ENCODE measurements at places on chromosomes 5 and 9.

DNA sequence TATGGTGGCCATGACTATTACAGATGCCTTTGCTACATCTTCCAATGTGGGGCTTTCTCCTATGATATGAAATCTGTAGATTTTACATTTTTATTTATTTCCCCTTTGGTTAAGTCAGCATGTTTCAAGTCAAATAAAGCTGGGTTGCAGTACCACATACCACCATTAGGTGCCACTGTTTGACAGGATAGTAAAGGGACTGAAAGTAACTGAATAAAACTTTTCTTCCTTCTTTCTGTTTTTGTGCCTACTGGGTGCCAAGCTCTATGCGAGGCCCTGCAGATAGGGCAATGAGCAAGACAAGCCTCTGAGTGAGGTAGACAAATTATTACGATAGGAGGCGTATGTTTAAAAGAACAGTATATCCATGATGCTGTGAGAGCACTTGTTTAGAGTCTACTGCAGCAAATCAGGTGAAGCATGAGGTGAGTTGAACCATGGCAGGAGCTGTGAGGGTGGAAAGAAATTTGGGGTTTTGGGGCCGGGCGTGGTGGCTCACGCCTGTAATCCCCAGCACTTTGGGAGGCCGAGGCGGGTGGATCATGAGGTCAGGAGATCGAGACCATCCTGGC lies 64.8 kb downstream of the GDNF start:
- DNase-seq: no peak

DNA sequence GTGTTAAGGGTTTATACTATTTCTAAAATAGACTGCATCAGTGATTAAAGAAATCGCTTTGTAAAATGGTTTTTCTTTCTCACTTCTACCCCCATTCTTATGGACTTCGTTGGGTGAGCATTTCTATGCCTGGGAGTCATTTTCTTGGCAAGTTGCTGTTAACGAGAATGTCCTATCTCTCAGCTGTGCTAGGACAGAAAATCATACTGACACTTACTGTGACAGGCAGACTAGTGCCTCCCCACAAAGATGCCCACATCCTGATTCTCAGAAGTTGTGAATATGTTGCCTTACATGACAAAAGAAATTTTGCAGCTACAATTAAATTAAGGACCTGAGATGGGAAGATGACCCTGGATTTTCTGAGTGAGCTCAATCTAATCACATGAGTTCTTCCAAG lies 65.1 kb upstream of the NMUR2 start:
- no peak for DNase-seq

- no peak for DNase-seq
These were observed 1435.6 kb upstream of the NUDT12 start for GRCh38 chr5:104998169-104998568.

DNA sequence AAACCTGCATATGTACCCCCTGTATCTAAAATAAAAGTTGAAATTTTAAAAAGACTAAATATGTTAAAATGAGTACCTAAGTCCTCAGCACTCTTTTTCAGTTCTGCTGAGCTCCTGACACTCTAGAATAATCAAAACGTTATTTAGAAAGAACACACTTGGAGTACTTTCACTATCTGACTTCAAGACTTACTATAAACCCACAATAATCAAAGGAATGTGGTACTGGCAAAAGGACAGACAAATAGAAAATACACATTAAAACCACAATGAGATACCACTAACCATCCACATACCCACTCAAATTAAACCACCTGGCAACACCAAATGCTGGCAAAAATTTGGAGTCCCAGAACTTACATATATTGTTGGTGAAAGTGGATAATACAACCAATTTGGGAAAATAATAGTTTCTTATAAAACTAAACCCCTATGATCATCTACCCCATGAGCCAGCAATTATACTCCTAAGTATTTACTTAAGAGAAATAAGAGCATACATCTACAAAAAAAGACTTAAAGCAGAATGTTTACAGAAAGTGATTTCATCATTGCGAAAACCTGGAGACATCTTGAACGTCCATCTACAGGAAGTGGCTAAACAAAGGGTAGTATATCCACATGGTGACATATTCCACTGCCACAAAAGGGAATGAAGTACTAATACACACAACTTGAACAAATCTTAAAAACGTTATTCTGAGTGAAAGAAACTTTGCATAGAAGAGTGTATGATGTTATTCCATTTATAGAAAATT lies 12.8 kb upstream of the PRSS3 start:
- no peak for DNase-seq

Data from left ventricle myocardium inferior (tissue), 1 donor.